ENCODE measurements at places on chromosomes 7 and 10. TPM values are rescaled to one million over a fixed set of nuclear protein-coding genes. Genes with fewer than 3 reads are reported as not detected.

DNA sequence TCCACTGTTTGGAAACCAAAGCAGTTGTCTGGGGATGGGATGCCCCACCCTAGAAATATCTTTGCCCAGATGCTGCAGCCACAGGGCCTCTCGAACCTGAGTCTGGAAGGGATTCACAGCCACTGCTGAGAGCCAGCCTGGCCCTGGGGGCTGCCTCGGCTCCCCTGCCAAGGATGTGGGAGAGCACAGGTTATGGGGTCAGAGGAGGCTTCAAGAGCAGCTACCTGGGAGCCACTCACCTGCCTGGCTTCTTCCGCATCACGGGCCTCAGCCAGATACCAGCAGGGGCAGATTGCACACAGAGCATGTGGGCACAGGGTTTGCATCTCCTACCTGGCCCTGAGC, 5.4 kb upstream of the PWWP2B start:
- no peak for DNase-seq

- DNase-seq = no peak
Observed at GRCh38 chr10:91992031-91992430, 68.5 kb downstream of the BTAF1 start.

GRCh38 chr7:75531359-75531821, 39.3 kb downstream of the SPDYE5 start:
- DNase-seq = no peak

GRCh38 chr7:55975988-55976633, 11.7 kb downstream of the NIPSNAP2 start:
- DNase-seq = no peak

GRCh38 chr10:121774813-121775212, 153.0 kb downstream of the ATE1 start:
- DNase-seq = no peak

GRCh38 chr7:751826-752225, 24.7 kb upstream of the PRKAR1B start:
- DNase-seq = no peak

The FKBP6 gene
- not detected for total RNA-seq

The ADCY1 gene
- 0.02 TPM for total RNA-seq

The FAM25A gene
- not detected for total RNA-seq
